Endothelial cell of umbilical vein (primary cell): ENCODE measurements at places on chromosomes 3 and 15. TPM values are rescaled to one million over a fixed set of nuclear protein-coding genes. Genes with fewer than 3 reads are reported as not detected.

The MESP1 gene
- 0.68 and 1.0 TPM in 2 replicates for polyA plus RNA-seq

GRCh38 chr15:70327856-70328678 is 230.3 kb upstream of the TLE3 start:
- DNase-seq = peak; percentile 26

DNA sequence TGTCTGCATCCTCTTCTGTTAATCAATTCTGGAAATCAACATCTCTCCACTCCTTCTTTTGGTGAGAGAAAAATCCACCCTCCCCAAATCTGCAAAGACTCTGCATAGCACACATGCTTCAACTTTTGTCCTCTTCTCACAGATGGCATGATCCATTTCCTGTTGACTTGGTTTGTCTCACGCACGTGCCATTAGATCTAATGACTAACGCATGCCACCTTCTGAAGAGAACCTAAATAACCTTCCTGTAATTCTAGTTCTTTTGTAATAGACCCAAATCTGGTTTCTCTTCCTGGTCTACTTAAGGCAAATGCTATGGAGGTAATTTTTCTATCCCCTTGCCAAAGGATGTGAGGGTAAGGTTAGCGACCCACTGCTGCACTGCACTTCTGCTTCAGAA is 51.0 kb upstream of the ATOSA start:
- DNase-seq = peak; percentile 92

DNA sequence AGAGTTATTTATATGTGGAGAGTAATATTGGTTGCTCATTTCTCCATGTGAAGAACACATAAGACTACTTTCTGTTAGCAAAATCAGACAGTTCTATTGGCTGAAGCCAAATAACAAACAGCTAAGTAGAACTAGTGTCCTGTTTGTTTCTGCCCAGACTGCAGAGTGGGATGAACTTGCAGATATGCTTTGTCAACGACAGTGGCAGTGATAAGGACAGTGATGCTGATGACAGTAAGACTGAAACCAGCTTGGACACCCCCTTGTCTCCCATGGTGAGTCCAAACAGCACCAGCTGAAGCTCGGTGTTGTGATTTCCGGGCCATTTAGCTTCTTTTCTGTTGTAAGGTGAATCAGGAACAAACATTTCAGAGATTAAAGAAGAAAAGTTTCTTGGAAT is 102.6 kb upstream of the IL12A start:
- DNase-seq = no peak

The HTR3C gene
- not detected in 2 replicates for polyA plus RNA-seq

The CD96 gene
- not detected in 2 replicates for polyA plus RNA-seq

GRCh38 chr15:82832601-82833361 is 23.4 kb downstream of the WHAMM start:
- peak; percentile 45 for DNase-seq

DNA sequence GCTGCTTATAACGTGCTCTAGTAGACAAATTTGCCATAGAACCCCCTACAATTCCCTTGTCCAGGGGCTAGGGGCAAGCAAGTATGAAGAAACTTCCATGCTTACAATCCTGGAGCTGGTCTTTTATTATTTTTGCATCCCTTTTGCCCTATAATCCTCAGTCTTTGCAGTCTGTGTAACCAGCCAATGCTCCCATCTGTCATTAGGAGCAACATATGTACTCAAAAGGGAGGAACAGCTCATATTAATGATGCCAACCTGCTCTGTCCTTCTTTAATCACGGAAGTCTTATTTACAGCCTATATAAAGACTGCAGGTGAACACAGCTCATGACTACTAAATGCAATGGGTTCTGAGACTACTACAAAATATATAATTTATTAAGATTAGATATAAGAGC is 263.3 kb downstream of the ZIC1 start:
- no peak for DNase-seq

- DNase-seq = no peak
Measured at GRCh38 chr3:123491966-123492587, 43.2 kb upstream of the ADCY5 start.

The PTH1R gene
- 0.08 TPM in 1 of 2 replicates, not detected in the other for polyA plus RNA-seq

The RGMA gene
- 0.03 and 0.06 TPM in 2 replicates for polyA plus RNA-seq

DNA sequence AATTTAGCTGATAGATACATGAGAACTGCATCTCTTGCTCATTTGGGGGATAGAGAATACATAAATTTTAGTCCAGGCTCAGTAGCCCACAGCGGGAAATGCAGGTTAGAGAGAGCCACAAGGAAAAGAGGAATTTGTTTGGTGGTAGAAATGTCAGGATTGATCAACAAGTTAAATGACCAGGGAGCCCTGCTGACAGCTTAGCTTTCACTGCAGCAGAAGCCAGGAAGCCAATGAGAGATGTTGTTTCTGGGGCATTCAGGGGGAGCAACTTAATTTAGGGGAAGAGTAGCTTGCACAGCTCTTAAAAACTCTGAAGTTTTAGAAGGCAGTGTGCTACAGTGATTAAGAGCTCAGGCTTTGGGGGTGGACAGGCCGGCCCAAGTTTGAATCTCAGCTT is 22.7 kb downstream of the ARHGEF26 start:
- no peak for DNase-seq

The GPR62 gene
- 0.04 TPM in 1 of 2 replicates, not detected in the other for polyA plus RNA-seq

The ALS2CL gene
- polyA plus RNA-seq = 7.3 and 7.8 TPM in 2 replicates

DNA sequence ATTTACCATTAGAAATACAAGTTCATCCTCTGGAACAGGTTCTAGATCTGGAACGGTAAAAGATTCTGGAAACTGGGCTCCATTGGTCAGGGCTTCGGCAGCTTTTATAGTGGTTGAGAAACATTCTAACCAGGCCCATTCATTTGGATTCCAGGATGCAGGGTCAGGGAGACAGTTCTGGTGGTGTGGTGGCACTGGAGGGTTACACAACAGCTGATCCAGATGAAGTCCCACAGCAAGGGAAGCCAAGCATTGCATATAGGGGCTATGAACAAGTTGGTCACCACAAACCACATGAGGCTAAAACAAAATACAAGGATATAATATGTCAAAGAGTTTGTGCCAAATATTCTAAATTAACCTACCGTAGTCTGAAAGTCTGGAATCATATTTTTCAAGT is 43.0 kb downstream of the FBXL22 start:
- no peak for DNase-seq

DNA sequence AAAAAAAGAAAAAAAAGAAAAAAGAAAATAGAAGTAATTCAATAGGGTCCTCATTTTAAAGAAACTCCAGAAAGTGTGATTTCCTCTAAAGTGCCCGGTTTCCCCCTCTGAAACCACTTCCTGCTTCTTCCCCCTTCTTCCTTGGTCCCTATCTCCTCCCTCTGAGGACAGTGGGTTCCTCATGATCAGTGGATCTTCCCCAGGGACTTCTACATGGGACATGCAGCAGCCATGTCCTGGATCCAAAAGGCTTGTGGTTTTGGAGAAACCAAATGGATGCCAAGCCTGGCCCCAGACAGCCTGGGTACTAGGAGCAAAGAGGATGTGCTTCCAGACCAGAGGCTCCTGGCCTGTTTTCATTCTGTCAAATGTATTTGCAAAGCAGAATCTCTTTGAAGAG is 26.6 kb upstream of the SMAD6 start:
- DNase-seq = no peak

The NCEH1 gene
- 9.6 and 10.0 TPM in 2 replicates for polyA plus RNA-seq

GRCh38 chr3:87828046-87828445 is 230.8 kb downstream of the CGGBP1 start:
- DNase-seq = no peak

DNA sequence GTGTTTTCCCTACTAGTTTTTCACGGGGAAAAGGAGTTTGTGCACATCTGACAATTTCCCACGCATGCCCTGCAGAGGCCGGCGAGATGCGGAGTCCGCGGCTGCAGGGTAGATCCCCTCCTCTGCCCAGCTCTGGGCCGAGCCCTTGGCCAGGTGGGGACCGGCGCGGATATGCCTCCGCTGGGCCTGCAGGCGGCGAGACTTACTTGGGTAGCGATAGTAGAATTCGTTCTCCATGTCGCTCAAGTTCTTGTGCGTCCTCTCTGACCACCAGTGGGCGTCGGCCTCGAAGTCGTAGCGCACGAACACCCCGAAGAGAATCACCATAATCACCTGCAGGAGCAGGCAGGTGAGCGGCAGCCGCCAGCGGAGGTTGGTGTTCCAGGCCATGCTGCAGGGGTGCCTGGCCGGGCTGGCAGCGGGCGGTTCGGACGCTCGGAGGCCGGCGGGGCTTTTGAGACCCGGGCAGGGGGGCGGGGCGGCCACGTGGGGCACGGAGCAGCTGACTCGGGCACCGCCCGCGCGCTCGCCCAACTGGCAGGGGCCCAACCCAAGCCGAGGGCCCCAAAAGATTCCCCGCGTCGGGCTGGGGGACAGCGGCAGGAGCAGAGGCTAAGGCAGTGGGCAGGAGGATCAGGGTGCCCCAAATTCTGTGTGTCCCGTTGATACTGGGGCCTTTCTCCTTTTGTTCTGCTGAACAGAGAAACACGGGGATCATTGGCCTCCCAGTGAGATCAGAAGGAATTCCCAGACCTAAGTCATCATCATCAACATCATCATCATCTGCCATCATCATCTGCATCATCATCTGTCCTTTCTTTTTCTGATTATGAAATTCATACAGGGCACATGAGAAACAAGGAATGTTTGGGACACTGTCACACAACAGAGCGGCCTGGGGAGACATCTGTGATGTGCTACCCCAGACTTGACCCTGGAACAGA is at the start of gene RHCG:
RHCG (minus strand) TSS at position 429 of the 944 bp plus-strand sequence; CDS start at position 390, 39 bp downstream.
- DNase-seq = peak; percentile 52

The SLC22A13 gene
- polyA plus RNA-seq = 0.11 and 0.13 TPM in 2 replicates

DNA sequence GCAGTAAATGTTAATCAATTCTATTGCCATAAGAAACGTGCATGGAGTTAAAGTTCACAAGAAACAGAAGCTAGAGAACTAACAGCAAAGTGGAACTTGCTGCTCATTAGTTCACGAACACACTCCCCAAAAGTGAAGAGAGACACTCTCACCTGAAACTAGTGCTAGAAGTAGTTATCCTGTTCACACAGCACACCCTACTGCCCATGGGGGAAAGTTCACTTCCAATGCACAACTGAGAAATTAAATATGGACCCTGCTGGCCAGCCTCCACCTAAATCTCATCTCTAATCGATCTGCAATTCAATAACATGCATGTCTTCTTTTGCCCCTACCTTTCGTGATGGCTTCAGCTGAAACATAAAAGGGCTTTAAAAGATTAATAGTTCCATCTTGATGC is 39.4 kb upstream of the FRMD4B start:
- peak; percentile 69 for DNase-seq

- DNase-seq = peak; percentile 79
Measured at GRCh38 chr3:194640829-194641228, 7.6 kb upstream of the TMEM44 start.

DNA sequence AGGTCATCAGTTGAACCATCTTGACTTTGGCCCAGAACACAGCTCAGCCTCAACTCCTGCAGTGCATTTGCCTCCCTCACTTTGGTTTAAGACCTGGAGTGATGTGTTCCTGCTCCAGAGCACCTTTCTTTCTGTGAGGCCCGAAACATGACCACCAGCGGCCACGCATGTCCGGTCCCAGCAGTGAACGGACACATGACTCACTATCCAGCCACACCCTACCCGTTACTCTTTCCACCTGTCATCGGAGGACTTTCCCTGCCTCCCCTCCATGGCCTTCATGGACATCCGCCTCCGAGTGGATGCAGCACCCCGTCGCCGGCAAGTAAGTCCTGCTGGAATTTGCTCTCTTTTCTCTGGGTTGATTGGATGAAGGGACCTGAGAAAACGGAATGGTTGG is 253.8 kb upstream of the RARB start:
- no peak for DNase-seq

DNA sequence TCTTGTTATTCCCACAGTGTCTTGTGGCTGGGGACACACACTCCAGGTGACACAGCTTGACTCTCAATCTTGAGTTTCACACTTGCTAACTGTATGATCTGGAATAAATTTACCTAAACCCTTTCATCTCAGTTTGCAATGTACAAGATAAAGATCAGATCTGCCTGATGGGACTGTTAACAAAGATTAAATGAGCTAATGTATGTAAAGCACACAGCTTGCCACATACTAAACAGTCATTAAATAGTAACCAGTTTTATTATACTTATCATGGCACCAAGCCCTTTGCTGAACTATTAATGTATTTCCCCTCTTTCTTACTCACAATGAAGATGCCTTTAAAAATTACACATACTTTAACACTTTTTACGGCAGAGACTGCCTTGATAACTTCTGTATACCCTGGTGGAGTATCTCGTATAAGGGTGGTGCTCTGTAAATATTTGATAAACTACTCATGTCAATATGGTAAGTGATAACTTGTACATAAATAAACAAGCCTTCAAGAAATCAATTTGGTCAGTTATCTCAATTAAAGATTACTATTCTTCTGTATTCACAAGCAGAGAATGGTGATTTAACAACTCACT is 184.5 kb downstream of the STAG1 start:
- DNase-seq = no peak

- no peak for DNase-seq
Measured at GRCh38 chr3:145719114-145719513, 441.9 kb downstream of the PLOD2 start.

The HEG1 gene
- 40.9 and 50.1 TPM in 2 replicates for polyA plus RNA-seq

The SPINT1 gene
- polyA plus RNA-seq = 4.1 and 4.9 TPM in 2 replicates
